Kidney (tissue), 22 donors: ENCODE measurements at places on chromosomes 1 and 21.

- no peak for DNase-seq
- no peaks in the 10 kb centered on the region for H3K27me3 ChIP-seq
- no peak overlapping the region for H3K4me3 ChIP-seq
Measured at GRCh38 chr21:14259747-14260146, 43.8 kb downstream of the RBM11 start.

DNA sequence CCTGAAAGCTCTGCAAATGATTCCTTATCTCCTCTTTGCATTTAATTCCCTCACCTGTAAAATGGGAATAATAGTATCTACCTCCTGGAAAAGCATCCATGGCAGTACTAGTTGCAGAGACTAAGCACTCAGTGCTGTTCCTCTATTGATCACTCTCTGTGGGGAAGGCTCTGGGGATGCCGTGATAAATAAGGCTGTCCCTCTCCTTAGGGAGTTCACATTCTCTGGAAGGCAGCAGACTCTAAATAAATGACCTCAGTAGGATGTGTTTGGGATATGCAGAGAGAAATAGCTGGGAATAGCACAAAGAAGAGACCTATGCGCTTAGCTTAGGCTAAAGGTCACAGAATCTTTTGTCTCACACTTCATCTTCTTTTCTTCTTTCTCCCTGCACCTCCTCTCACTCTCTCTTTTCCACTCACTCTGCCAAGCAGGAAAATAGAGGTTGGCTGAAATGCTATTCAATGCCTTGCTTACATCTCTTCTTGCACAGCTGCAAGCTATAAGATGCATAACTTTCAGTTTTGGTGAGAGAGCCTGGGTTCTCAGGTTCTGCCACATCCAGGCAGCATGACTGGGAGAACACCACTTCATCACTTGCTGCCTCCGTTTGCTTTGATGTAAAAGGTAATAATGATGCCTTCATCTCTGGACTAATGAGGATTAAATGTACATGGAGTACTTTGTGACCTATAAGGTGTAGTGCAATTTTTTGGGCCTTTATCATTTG is 101.5 kb downstream of the LMX1A start:
- H3K4me3 ChIP-seq, result no peak overlapping the region
- H3K4me1 ChIP-seq, result no peaks in the 10 kb centered on the region
- no peak for DNase-seq

GRCh38 chr1:237241038-237241437 is 199.1 kb downstream of the RYR2 start:
- no peak overlapping the region for H3K4me3 ChIP-seq
- H3K36me3 ChIP-seq, result no peaks in the 10 kb centered on the region
- H3K27ac ChIP-seq, result no peak overlapping the region
- H3K4me1 ChIP-seq, result no peaks in the 10 kb centered on the region

DNA sequence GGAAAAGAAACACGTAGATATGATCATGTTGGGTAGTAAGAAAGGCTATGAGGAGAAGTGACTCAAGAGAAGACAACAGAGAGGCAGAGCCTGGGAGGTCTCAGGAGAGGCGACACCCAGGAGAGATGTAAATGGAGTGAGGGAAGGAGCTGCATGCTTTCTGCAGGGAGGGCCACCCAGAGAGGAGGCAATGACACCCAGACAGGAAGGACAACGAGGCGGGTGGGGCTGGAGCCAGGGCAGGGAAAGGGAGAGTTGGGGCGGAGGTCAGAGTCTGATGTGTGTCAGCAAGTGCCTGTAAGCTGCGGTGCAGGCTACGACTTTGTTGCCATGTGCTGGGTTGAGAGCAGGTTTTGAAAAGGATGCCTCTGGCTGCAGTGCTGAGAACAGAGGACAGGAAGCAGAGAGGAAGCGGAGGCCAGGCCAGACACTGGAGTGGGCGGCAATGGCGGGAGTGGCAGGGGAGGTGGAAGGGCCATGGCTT is 31.3 kb downstream of the SLC1A7 start:
- H3K4me1 ChIP-seq, result no peaks in the 10 kb centered on the region
- H3K27ac ChIP-seq, result no peak overlapping the region
- no peak for DNase-seq
- no peak overlapping the region for H3K4me3 ChIP-seq
- H3K36me3 ChIP-seq, result no peaks in the 10 kb centered on the region
- H3K27me3 ChIP-seq, result no peaks in the 10 kb centered on the region

DNA sequence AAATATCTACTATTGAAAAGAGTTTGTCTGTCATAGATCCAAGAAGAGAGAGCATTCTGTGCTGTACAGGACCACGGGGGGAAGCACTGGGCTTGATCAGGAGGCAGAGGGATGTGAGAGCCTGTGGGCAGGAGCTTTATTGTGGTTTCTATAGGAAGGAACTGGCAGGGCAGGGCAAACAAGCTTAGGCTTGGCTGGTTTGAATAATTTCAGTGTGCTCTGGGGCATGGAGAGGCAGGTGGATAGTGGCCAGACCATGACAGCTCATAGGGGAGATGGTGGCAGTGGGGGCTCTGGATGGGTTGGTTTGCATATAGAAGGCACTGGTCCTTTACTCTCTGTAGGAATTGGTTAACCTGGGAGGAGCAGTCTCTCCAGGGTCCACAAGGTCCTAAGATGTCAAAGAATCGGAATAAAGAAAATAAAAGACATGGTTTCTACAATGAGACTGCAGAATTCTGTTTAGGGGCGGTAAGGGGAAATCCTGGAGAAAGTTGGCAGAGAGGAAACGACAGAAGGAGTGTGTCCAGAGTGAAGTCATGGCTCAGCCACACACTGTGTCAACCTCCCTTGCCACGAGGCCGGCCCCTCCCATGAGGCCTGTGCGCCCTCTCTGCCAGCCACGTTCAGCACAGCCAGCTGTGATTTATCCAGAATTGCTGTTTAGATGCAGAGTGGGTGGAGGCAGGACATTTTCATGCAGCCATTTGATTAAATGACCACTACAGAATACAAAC is 81.7 kb upstream of the PGBD5 start:
- H3K36me3 ChIP-seq, result no peaks in the 10 kb centered on the region
- H3K4me3 ChIP-seq, result no peak overlapping the region
- peak; percentile 42 for DNase-seq

DNA sequence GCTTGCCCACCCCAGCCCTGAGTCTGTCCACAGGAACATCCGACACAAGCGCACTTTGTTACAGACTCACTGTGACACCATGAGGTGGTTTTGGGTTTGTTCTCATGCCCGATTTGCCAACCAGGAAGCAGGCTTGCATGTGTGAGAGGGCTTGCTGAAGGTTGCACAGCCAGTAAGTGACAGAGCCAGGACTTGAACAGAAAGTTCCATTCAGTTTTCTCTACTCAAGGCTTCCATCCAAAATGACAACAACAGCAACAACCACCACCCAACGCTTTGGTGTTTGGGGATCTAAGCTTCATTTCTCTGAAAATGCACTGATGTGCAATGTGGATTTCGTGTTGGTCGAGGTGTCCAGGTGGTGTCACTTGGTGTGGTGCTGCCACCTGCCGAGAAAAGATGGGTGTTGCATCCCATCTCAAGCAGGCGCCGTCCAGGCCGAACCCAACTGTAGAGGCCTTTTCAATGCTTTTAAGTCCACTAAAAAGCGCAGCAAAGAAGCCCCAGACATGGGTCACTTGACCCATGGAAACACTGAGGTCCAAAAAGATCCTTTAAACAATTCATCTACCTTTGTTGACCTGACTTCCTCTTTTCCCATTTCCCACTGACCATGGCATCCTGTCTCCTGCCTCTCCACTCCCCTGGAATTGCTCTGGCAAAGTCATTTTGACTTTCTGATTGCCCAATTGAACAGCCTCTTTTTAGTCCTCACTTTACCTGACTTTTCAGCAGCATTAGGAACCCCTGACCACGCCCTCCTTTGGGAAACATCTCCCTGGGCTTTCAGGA is 12.2 kb downstream of the CITED4 start:
- H3K4me3 ChIP-seq, result no peak overlapping the region
- no peaks in the 10 kb centered on the region for H3K36me3 ChIP-seq
- peak; percentile 67 for DNase-seq
- H3K27me3 ChIP-seq, result no peaks in the 10 kb centered on the region
- H3K27ac ChIP-seq, result no peak overlapping the region

DNA sequence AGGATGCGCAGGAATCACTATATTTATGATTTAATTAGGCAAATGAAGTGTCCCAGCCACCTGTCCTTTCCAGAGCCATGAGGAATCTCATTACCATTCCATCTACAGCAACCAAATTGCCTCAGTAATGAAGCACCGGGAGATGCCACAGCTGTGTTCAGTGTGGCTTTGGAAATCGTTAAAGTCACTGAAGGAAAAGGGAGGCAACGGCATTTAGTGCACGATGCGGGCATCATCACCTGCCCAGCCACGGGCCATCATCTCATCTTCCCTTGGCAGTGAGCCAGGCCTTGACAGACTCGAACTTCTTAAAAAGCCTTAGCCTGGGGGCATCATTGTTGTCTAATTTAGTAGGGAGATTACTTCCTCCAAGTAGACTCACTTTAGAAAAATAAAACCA is 67.8 kb downstream of the CNIH3 start:
- H3K4me1 ChIP-seq, result no peaks in the 10 kb centered on the region
- H3K36me3 ChIP-seq, result no peaks in the 10 kb centered on the region
- H3K4me3 ChIP-seq, result no peak overlapping the region
- H3K27ac ChIP-seq, result no peak overlapping the region

GRCh38 chr1:27301582-27302199 is 20.3 kb upstream of the TMEM222 start:
- H3K27me3 ChIP-seq, result no peaks in the 10 kb centered on the region
- no peak overlapping the region for H3K27ac ChIP-seq
- peaks cover 38% of the 10 kb centered on the region for H3K36me3 ChIP-seq
- H3K4me1 ChIP-seq, result no peaks in the 10 kb centered on the region
- H3K4me3 ChIP-seq, result no peak overlapping the region

- H3K4me1 ChIP-seq, result peaks cover 7% of the 10 kb centered on the region
- no peaks in the 10 kb centered on the region for H3K27me3 ChIP-seq
- H3K27ac ChIP-seq, result no peak overlapping the region
- no peak overlapping the region for H3K4me3 ChIP-seq
Measured at GRCh38 chr1:8537991-8538390, 220.1 kb downstream of the SLC45A1 start.

- no peaks in the 10 kb centered on the region for H3K36me3 ChIP-seq
- H3K27ac ChIP-seq, result no peak overlapping the region
- no peak for DNase-seq
- H3K4me3 ChIP-seq, result peak overlapping the region; percentile 71
- H3K4me1 ChIP-seq, result peaks cover 13% of the 10 kb centered on the region
Measured at GRCh38 chr1:17436380-17437174, 2.9 kb downstream of the RCC2 start.
